ENCODE measurements at places on chromosomes 1 and 21. TPM values are rescaled to one million over a fixed set of nuclear protein-coding genes. Genes with fewer than 3 reads are reported as not detected.

DNA sequence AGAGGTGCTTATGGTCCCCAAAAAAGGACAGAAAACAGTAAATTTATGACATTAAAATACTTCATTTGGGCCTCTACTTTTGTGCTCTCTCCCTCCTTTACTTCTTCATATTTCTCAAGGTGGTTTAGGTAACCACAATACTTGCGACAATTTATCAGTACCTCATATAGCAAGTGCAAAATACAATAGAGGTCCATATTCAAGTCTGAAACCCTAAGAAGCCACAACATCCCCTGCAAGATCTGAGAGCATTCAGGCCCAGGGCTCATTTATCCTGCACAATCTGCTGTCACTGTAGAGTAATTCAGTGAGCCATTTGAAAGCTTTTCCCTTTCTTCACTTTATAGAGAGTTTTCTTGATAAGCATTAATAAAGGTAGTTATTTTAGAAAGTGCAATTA, 24.2 kb upstream of the ATP6V1G3 start:
- ATAC-seq = peak; percentile 26

DNA sequence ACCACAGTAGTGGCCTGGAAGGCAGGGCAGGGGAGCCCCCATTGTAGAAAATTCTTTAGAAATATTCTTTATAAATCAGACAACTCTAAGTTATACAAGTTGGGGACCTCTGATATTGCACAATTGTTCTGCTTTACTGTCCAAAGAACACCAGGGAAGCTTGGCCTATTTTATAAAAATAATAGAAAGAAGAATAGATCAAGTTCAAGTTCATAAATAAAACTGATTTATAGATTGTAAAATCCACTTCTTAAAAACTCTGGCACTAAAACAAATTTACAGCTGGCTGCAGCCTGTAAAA, 55.0 kb upstream of the GALNT2 start:
- ATAC-seq = no peak

Gene XCL1
- 0.50 TPM for total RNA-seq

- no peak for ATAC-seq
Observed at GRCh38 chr21:28641731-28642130, 350.9 kb downstream of the LTN1 start.

- peak; percentile 56 for ATAC-seq
Observed at GRCh38 chr21:14773777-14774345, 227.7 kb upstream of the SAMSN1 start.

GRCh38 chr1:247007511-247008405, at the start of gene ZNF695:
Gene ZNF695, minus strand, starts transcription at chr1:247008057. Its CDS starts 149 bp downstream, at chr1:247007908.
- peak; percentile 92 for ATAC-seq

Gene SLC22A15
- total RNA-seq = 0.89 TPM

Gene ABCB10
- total RNA-seq = 26.4 TPM

DNA sequence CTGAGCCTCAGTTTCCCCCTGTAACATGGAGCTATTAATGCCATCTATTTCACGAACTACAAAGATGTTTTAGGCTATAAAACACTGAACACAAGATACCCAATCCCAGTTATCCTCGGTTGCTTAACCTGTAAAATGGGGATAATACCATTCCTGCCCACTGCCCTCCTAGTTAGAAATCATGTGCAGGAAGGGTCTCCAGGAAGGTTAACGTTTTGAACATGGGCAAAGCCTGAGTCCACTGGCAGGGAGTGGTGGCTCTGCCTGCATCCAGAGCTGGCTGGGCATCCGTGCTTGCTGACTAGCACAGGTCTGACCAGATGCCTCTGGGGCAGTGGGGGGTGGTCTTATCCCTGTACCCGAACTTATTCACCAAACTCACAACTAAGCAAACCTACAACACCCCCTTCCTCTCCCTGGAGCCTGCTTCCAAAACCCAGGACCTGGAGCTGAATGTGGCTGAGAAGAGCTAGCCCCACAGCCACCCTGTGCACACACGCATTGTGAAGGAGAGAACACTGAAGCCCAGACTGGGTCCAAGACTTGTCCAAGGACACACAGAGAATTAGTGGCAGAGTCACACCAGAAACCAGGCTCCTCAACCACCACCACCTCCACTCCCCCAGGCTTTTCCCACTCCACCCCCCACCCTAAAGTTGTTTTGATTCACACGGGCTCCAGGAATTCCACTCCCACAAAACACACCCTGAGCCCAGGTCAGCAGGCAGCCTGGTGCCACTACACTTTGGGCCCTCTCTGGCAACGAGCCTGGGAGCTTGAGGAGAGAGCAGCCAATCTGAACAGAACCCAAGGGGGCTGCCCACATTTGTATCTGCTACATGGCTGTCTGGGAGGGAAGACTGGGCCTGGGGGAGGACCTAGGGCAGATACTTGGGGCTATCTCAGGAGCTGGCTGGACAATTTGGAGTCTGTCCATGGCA, 1.6 kb downstream of the E2F2 start:
- ATAC-seq = no peak

DNA sequence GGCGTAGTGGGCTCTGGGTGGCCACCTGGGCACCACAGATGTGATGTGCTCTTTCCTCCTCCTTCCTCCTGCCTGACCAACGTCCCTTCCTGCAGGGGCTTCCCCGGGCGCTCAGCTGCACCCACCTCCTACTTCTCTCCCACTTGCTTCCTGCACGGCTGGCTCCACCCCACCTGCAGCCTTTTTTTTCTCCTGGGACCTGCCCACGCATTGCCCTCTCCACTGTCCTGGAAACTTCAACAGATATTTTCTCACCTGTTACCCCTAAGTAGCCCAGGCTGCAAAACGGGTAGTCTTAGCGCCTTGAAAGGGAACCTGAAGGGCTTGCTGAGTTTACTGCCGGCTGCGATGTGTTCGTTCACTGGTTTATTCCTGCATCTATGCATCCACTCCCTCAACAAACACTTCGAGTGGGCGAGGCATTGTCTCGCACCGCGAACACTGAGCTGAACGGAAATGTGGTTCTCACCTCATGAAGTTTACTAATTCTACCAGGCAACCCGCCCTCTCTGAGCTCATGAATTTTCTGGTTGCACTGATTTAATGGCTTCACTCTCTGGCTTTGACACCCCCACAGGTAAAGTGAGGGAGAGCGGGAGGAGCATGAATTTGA, 23.6 kb downstream of the ZBTB18 start:
- ATAC-seq = peak; percentile 88

GRCh38 chr21:46093668-46094400, 4.1 kb upstream of the COL6A2 start:
- no peak for ATAC-seq

GRCh38 chr1:237858992-237859391, 31.7 kb downstream of the ZP4 start:
- no peak for ATAC-seq

GRCh38 chr21:38950435-38951094, 144.8 kb downstream of the ETS2 start:
- ATAC-seq = no peak

DNA sequence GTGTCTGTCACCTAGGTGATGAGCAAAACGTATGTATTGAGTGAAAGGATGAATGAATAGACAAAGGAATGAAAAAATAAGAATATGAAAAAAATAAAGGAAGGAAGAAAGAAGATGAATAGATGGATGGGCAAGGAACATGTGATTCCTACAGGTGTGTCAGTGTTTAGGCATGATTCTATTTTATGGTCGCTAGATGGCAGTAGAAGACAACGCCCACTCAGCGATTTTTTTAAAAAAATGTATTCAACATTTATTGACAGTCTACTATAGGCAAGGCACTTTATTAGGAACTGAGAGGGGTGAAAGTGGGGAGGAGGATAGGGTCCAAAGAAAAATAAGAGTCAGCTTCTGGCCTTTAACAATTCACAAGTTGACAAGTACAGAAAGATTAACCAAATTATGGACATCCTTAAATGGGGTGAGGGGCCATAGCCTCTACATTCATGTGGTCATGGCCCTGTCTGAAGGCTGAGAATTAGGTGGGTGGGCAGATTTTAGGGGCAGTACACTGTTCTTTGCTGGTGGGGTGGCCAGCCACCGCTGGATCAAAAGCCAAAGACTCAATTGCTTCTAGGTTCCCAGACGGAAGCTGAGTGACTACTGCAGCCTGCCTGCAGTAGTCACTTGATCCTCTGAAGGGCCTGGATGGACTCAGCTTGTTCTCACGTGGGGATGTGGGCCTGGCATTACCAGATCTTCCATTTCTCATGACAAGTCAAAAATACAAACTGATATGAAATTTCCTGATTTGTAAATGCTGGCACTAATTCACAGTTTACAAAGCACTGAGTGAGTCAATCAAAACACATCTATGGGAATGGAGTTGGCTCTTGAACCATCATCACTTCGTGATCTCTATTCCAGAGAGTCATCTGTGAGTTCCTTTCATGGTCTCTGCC, 83.9 kb downstream of the FASLG start:
- no peak for ATAC-seq

GRCh38 chr21:42490720-42491119, 5.3 kb downstream of the RSPH1 start:
- ATAC-seq = no peak

- ATAC-seq = peak; percentile 71
Observed at GRCh38 chr1:184974056-184974836, at the start of gene NIBAN1. Gene NIBAN1, minus strand, starts transcription at chr1:184974508. Its CDS starts 152 bp downstream, at chr1:184974356.

GRCh38 chr1:58011978-58012377, 534.5 kb downstream of the OMA1 start:
- ATAC-seq = no peak

Gene KIAA1614
- total RNA-seq = 0.04 TPM

Gene RIMKLA
- 16.3 TPM for total RNA-seq

GRCh38 chr1:145785547-145785946, 38.3 kb downstream of the RNF115 start:
- ATAC-seq = peak; percentile 31

DNA sequence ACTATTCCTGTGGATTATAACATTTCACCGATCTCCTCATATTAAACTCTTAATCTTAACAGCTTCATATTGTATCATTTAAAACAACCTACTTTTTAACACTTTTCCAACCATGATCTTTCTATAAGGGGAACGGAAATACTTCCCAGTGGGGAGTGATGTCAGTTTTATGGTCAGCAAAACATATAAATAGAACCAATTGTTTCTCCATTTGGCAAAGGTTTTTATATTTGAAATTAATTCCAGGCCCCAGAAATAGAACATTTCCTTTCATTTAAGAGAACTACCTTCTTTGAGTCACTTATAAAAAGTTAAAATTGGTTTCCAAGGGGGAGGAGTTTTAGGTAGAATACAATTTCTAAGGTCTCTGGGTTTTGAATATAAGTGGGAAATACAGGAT, 189.6 kb downstream of the TGFBR3 start:
- ATAC-seq = no peak

- ATAC-seq = no peak
Observed at GRCh38 chr1:94727846-94728715, 92.1 kb upstream of the SLC44A3 start.

DNA sequence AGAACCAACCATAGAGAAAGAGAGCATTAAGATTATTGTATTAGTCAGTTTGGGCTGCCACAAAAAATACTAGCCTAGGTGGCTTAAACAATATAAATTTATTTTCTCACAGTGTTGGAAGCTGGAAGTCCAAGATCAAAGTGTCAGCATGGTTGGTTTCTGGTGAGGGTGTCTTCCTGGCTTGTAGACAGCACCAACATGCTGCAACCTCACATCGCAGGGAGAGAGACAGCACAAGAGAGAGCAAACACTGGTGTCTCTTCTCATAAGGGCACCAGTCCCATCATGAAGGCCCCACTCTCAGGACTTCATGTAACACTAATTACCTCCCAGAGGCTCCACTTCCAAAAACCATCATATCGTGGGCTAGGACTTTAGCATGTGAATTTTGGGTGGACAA, 30.6 kb upstream of the HAO2 start:
- ATAC-seq = no peak

DNA sequence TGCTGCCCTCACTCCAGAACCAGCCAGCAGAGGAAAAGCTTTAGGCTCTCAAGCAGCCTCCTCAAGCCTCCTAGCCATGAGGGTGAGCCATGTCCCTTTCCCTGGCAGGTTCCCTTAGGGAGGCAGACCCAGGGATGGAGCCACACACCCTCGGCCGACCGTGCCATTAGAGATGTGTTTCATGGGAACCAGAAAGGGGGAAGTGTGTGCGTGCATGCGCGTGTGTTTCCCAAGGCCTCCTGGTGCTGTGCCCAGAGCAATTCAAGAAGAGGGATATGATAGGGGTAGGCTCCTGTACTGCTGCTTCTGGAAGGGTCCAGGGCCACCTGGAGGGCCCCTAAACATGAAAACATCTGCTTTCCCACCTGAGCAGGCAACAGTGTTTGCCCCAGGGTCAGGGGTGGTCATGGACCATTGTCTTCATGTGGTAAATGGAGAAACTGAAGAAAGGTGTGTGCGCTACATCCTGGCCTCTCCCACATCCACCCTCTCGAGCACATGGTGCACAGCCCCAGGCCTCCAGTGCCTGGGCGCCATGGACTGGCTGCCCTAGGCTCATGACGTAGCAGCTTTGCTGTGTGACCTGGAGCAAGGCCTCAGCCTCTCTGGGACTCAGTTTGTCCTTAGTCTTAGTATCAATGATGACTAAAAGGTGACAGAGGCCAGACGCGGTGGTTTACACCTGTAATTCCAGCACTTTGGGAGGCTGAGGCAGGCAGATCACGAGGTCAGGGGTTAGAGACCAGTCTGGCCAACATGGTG, 48.1 kb downstream of the SYF2 start:
- no peak for ATAC-seq

- ATAC-seq = no peak
Observed at GRCh38 chr1:19798486-19799229, 1.1 kb downstream of the TMCO4 start.

DNA sequence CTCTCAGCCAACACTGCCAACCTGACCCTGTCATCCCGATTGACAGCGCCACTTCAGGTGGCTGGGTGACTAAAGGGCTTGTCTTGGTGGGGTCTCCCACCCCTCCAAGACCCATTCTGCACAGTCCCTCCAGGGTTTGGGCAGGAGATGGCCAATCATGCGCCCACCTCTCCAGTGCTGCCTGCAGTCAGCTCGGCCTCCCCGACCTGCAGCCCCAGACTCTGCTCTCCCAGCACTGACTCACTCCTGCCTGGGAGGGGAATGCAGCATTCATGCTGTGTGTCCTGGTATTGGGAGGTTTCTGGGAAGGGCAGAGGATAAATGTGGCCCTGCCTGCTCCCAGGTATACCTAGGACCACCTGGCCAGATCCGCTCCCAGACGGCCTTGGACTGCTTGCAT, 9.7 kb downstream of the TMEM81 start:
- no peak for ATAC-seq

Gene S100A14
- 0.71 TPM for total RNA-seq

Gene SORT1
- total RNA-seq = 0.78 TPM

Gene RGS13
- total RNA-seq = 0.19 TPM

DNA sequence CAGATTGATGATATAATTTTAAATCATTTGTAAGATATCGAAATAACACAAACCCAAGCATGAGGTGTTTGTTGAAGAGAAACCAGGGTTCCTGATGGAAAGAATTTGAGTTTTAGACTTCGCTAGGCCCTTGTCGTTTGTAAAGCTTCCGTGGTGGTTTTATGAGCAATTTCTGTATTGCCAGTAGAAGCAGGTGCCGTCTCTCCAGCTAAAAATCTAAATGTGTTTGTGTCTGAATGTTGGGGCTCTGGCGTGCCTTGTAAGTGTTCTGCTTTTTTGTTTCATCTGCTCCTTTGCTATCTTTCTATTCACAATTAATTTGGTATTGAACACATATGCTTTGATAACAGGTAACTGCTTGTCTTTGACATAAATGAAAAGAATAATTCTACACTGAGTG, 27.5 kb downstream of the CHRM3 start:
- no peak for ATAC-seq

GRCh38 chr1:192967211-192967877, 91.8 kb downstream of the UCHL5 start:
- no peak for ATAC-seq

Gene BRINP3
- not detected for total RNA-seq

GRCh38 chr1:97384294-97384968, 536.4 kb downstream of the DPYD start:
- ATAC-seq = no peak

- ATAC-seq = no peak
Observed at GRCh38 chr1:22340873-22341272, 110.8 kb upstream of the ZBTB40 start.

Gene IL20
- not detected for total RNA-seq
